Aorta (tissue), 5 donors: ENCODE measurements at places on chromosomes 4 and X.

DNA sequence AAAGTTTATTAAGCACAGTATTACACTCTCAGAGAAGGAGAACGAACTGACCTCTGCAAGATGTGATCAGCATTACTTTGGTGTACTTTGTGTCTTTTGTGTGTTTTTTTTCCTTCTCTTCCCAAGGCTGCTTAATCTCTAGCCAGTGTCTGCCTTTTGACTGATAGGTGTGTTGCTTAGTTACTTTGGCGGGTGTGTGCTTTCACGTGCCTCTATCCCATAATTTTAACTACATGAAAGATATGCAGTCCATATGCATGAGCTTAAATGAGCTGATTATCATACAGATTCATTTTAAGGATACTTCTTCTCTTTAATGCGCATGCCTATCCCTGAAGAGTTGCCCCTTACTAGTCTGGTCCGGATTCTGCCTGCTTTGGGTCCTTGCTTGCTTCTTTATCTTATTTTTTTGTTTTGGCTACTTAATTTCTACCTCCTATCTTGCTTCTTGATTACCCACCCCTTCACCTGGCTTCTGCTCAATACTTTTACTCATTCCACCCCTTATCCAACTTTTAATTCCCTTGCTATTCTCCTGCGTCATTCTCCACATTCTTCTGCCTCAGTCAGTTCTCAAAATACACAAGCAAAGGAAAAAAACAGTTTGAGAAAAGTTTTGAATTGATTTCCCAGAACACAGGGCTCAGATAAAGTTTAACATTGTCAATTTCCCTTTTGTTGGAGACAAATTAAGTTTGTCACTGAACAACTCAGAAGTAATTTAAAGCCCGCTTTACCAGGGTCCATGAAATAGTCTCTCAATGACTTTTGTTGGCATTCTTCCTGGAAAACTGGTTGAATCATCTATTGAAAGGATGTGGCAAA is 182.0 kb downstream of the TENT5D start:
- no peak for DNase-seq

DNA sequence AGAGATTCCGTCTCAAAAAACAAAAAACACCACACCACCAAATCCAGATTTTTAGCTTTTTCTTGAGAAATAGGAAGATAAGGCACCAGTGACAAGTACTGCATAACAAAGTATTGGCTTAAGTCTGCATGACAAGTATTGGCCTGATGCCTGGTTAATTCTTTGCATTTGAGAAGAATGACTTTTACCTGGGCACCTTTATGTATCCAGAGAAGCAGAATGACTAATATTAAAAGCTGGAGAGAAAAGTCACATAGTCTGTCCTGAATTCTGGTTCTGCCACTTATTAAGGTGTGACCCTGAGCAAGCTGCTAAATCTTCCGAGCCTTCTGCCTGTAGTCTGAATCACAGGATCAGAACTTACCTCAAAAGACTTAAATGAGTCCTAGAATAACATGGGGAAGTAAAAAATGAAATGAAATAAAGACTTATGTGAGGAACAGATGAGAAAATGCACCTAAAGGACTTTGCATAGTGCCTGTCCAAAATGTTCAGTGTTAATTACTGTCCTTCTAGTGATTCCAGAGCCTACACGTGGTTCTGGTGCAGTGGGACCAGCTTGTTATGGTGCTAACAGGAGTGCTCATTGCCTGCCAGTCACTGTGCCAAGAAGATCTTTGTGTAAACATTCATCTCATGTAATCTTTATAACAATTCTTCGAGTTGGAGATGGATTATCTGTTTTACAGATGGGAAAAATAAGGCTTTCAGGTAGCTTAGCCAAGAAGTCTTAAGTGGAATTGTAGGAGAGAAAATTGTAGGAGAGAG is 31.6 kb downstream of the UGDH start:
- no peak for DNase-seq

DNA sequence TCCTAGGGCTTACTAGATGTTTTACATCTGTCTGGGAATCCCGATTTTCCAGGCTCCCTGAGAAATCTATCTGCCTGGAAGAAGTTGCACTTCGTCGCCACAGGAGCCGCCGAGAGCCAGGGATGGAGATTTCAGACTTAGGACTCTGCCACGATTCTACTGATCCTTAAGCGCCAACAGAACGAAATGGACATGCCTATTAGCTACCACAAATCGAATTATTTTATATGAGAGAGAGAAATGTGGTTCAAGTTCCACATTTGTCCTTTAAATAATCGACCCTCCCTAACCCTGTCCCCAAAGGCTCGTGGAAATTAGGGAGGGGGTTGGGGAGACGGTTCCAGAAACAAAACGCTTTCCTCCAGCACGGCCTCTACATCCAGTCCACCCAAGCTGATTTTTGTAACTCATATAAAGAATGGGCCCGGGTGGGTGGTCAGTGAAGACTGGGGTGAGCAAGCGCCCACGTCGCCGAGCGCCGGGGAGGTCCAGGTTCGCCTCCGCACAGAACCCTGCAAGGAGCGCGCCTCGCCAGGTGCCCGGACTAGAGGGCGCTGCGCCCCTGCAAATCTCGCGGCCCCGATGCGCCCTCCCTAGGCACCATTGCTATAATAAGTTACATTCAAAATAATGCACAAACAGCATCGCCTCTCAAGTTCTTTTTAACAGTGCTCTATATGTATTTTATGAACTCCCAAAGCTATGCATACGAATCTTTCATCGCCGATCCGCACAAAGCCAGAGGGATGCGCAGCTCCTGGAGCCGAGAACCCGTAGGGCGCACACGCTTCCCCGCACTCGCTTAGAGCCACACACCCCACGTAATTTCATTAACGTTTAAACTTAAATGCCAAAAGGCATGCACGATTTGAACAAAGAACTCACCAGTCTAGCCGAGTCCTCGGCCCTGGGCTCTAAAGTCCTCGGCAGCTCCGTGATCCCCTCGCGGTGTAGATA is 2.1 kb upstream of the FAT1 start:
- DNase-seq, result peak; percentile 78

- DNase-seq, result no peak
Observed at GRCh38 chrX:39268207-39268606, 466.9 kb downstream of the MID1IP1 start.

GRCh38 chr4:124854968-124855367 is 142.4 kb upstream of the ANKRD50 start:
- no peak for DNase-seq

DNA sequence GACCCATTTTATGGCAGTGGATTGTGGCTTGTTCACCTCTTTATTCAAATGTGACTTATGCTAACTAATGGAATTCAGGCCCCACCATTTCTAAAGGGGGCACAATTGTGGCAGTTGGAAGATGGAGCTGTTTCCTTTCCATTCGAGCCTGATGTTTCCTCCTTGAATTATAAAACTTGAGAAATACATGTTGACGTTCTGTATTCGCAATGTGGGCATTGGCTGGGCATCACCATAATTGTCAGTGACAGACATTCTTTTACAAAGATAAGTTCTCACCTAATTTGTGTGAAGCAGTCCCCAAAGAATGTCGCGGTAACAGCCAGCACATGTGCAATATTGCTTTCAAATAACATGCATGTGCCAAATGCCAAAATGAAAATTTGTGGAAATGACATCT is 1070.2 kb upstream of the TENM3 start:
- DNase-seq, result no peak

DNA sequence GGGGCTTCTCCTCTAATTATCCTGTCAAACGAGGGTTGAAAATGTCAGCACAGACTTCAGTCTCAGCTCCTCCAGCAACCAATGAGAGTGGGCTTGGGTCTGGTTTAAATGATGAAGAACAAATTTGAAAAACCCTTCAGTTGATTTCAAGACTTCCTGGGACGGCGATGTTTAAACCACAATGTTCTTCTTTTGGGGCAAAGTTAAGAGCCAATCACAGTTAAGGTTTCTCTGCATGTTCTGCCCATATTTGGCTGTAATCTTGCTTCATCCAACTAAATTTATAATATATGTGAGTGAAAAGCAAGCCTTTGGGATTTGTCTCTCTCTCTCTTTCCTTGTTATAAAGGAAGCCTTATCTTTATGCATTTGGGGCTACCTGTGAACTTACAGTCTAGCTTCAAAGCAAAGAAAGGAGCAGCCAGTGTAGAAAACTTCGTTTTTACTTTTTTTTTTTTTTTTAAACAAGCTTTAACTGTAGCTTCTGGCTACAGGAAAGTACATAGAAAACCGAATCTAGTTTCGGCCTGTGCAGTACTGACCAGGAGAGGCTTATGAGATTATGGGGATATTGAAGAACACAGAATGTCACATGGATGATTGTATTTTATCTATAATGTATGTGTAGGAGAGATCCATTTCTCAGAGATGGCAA is 46.8 kb upstream of the FAM9C start:
- no peak for DNase-seq

DNA sequence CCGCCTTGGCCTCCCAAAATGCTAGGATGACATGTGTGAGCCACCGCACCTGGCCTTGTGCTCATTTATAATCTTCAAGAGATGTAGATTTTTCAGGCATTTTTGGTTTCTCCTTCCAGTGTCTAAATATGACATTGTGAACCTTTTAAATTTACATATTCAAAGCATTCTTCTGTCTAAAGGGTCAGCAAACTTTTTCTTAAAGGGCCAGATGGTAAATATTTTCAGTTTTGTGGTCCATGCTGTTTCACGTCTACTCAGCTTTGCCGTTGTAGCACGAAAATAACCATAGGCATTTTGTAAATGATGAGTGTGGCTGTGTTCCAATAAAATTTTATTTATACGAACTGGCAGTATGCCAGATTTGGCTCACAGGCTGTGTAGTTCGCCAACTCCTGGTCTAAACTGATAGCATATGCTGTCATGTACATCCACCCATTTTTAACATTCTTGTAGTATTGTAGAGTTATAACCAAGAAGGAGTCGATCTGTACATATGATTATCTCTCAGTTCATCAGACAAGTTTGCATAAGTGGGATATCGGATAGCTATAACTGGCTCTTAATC is 12.7 kb upstream of the GCNA start:
- DNase-seq, result no peak

DNA sequence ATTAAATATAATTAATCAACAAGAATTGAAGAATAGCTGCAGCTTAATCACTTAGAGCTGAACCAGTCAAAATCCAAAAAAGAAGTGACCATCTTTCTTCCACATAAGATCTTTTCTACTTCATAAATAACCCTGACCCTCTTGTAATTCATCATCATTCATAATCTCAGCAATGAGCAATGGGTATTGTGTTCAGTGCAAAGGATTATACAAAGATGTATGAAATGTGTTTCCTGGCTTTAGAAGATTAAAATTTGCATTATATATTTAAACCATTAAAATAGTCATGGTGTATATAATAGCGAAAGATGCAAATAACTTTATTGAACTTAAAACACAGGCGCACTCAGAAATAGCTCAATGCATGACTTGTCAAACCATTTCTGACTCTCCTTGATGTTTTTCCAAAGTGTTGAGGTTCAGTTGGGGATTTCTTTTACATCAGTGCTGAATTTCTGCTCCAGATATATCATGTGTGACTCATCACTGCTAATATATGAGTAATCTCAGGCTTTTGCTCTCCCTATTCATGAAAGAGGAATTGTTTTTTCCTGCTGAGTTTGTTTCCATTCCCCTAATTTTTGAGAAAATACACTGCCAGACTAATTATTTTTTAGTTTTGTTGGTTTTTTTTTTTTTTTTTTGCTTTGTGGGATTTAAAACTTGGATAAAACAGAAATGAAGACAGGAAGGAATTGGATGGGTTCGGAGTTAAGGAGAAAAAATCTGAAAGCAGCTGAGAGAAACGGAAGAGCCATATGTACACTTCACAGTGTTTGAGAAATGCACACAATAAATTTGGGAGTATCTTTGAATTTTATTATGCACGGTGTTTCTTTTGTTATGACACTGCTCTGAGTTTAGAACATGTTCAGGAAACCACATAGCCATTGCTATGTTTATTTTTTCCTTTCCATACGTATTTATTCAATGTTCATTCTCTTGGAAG is 290.1 kb upstream of the PCDH7 start:
- no peak for DNase-seq
